Muscle of leg (tissue), 16 donors: ENCODE measurements at places on chromosomes 3 and 15.

- DNase-seq: no peak
Measured at GRCh38 chr3:148916132-148916531, 51.0 kb downstream of the CPA3 start.

- DNase-seq: peak; percentile 7
Measured at GRCh38 chr3:32959371-32959770, 7.9 kb downstream of the CCR4 start.

DNA sequence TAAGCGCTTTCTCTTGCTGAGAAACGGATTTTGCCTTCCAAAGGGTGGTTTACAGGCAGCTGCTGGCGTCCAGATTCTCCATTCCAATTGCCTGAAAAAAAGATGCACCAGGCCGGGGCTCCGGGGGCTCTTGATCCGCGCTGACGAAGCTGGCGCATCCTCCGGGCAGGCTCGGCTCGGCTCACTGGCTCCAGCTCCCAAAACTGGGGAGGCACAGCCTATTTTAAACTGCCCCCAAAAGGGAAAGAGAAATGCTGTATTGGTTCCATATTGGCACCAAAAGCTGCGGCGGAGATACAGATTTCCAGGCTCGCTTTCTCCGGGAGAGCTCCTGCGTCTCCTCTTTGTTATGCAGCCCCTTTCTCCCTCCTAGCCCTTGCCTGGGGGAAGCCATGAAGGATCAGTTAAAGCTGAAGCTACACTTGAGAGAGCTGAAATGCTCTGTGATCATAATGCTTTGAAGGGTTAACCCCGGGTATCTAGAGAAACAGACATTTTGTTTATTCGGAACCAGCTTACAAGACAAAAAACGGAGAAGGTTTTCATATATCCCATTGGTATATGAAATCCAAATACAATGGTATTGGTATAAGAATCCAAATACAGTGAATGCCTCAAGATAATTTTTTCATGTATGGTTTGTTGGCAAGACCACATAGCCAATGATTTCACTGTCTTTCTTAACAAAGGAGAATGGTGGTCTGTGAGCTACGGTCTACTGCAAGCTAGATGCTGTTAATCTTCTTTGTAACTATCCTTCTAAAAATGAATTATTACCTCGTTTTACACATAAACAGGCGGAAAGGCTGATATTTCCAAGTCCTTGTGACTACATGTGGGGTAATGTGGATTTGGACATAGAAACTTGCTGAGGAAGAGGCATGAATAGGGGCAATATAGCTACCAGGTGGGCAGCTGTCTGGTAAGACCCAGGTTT is 693 bp downstream of the CD200 start:
- DNase-seq: peak; percentile 91

DNA sequence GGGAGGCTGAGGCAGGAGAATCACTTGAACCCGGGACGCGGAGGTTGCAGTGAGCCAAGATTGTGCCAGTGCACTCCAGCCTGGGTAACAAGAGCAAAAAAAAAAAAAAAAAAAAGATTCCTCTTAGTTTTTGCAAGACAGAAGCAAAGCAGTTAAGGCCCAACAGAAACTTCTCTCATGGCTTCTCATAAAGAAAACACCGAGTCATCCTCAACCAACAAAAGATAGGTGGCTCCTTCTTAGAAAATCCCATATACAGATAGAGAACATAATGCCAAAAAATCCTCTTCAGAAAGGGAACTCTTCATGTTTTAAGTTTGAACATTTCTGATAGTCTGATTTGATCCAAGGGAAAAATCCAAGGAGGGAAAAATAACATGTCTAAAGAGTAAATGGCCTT is 12.5 kb upstream of the SKIL start:
- DNase-seq: no peak

- DNase-seq: peak; percentile 43
Measured at GRCh38 chr3:152403632-152404066, 134.9 kb downstream of the MBNL1 start.
